ENCODE measurements at places on chromosomes 2 and 18.

DNA sequence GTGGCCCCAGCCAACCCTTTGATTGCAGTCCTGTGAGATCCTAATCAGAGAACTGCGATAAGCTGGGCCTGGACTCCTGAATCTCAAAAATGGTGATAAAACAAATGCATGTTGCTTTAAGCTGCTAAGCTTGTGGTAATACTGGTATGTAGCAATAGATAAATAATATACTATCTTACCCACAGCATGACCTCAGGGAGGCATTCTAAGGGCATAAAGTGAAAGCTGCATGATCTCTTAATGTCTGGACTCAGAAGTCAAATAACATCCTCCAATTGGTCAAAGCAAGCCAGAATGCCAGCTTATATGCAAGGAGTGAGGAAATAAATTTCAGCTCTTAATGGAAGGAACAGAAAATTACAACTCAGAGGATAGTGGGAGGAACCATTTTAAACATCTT lies 246.1 kb downstream of the FSIP2 start:
- DNase-seq, result no peak

- DNase-seq, result no peak
Observed at GRCh38 chr18:35856178-35856577, 116.3 kb upstream of the RMP24 start.

GRCh38 chr2:54666634-54667265 lies 56.7 kb upstream of the EML6 start:
- DNase-seq, result no peak

DNA sequence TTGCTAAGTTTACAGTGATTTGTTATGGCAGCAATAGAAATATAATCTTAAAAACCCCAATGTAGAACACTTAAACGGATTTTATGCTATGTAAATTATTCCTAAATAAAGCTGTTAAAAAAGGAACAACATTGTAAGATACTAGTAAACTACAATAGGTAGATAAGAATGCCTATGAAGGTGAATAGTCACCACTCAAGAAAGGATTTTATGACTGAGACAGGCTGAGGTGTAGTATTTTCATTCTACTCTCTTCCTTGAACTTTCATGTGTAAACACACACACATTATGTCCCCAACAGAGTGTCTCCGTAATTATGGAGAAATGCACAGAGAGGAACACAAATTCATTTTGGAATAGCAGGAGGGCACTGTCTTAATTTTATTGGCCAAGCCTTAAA lies 183.9 kb upstream of the ST6GAL2 start:
- no peak for DNase-seq

GRCh38 chr2:69449906-69450305 lies 12.7 kb upstream of the NFU1 start:
- no peak for DNase-seq

DNA sequence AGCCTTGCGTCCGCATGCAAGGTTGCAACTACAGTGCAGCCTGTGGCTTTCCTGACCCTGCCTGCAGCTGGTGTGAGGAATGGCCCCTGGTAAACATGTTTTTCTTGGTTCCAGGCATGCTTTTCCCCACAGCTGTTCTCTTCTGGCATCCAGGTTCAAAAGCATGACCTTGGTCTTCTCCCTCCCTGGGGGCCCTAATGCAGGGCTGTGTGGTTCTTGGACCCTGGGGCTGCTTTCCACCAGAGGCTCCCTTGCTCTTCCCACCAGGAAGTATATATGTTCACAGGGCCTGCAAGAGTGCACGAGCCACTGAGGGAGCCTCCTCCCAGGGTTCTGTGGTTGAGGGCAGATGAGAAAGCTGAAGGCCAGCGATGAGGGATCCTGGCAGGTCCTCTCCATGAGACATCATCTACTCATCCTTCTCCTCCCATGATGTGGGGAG lies 125.9 kb downstream of the BCL2L11 start:
- DNase-seq, result no peak

DNA sequence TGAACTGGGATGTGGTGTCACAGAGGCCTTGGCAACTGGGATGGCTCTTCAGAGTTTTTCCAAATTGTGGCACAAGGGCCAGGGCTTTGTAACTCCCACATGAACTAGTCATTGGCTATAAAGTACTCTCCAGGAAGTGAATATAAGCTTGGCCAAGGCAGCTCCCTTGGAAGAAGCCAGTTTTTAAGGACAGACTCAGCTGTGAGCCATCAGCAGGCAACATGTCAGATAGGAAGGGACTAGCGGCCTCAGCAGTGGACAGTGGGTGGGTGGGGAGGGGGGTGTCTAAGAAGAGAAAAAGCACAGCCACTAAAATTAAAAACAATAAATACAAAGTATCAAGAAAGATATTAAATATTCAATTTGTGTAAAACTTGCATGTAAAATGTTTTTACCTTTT lies 691.1 kb upstream of the PIK3C3 start:
- DNase-seq, result no peak

DNA sequence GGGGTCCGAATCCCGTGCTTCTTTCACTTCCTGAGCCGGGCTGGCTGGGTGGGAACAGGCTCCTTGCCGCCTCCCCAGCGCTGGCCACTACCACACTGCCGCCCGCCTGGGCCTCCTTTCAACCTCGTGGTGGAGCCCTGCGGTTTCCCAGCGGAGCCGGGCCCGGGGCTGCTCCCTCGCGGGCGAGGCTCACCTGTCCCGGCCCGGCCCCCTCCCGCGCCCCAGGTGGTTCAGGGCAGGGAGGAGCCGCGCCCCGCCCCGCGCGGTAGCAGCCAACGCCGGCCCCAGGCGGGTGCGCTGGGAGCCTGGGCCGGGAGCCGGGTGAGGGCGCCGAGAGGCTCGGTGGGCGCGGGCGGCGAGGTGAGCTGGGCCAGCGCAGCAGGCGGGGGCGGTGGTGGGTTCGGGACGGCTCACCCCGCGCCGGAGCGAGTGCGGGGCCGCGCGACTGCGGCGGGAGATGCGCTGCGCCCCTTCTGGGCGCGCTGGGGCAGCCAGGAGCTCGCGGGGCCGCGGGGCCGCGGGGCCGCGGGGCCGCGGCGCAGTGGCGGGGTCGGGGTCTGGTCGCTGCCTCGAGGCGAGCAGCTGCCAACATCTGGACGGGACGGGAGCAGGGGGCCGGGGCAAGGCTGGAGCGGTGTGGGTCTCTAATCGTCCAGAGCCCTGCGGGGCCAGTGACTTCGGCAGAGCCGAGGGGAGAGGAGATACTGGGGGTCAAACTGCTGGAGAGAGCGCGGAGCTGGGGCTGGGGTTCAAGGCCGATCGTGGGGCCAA lies at the start of gene LYPD6B:
Gene LYPD6B, plus strand, starts transcription at position 258 of the 771 bp plus-strand sequence. CDS start 92,250 bp downstream, outside the sequence.
- DNase-seq, result no peak

GRCh38 chr18:80046961-80047541 lies 12.8 kb downstream of the RBFA start:
- no peak for DNase-seq

- DNase-seq, result no peak
Observed at GRCh38 chr18:13286456-13287125, 68.0 kb downstream of the LDLRAD4 start.

DNA sequence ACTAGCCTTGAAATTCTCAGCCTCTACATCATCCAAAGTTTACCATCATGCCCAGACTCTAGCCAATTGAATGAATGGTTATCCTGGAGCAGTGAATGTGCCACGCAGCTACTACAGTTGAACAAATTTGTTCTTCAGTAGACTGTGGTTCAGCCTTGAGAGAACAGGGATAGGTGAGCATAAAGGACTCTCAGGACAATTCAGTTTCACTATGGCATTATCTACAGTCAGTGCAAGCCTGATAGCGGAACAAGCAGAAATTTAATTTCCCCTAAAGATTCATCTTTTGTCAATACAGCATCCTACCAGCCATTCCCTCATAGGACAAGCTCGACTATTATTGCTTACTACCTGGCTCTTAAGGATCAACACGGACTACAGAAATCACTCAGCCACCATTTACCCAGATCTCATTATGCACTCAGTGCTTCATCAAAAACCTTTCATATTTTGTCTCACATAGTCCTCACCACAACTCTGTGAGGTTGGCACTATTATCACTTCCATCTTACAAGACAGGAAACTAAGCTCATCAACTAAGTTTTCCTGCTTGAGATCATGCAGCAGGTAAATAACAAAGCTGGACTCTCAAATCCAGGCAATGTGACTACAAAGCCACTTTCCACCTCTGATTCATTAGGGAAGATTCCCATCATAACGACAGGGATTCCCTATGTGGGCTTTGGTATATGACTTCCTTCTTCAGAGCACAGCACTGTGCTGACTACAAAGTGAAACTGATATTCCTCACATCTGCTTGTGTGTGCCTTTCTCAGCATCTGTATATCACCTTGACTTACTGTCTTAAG lies 181.5 kb upstream of the ACVR2A start:
- no peak for DNase-seq

DNA sequence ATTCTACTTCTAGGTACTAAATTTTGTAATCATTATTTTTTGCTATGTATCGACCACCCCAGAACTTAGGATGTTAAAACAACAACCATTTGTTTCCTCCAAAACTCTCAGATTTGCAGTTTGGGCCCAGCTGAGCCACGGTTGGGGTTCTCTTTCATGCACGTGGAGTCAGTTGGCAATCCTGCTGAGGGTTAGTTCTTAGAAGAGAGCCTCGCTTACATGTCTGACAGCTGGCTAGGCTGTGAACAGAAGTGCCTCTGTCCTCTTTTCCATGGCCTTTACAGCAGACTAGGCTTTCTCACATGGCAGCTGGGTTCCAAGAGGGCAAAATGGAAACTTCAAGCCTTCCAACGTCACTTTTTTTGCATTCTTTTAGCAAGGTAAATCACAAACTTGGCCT lies 9.3 kb upstream of the RGPD4 start:
- DNase-seq, result no peak

DNA sequence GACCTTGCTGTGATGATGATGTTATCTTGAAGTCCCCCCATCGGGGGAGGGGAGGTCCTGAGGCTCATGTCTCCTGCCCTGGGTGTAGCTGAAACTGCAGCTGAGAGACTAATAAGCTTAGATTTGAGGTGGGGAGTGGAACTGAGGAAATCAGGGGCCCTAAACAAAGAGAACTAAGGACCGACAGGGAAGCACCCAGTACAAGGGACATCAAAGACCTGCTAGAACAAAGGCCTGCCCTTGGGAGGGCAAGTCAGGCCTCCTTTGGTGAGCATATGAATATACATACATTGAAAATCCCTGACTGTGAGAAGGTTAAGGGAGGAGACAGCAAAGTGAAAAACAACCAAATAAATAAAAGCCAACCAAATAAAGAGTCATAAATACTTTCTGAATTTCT lies 1132.5 kb upstream of the CELF4 start:
- DNase-seq, result no peak

DNA sequence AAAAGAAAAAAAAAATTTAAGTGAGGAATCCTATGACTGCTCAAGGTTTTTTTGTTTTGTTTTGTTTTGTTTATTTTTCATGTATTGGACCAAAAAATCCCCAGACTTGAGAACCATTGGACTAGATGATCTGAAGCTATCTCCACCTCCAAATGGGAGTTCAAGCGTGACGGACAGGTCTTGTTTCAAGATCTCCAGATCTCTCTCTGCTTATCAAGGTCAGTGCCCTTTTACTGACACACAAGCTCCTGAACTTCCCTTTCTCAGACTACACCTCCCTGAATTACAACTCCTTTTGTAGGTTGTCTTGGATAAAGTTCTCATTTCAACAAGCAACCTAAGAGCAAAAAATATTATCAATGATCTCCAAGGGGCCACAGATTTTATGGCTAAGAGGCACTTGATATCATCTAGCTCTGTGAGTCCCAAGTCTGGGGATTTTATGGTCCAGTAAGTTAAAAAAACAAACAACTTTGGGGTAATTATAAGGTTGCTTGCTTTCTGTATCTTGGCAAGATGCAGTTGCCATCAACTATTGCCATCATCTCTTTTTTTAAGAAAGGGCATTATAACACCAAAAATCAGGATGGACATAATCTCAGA lies 396.0 kb upstream of the ATP5MC3 start:
- DNase-seq, result no peak

GRCh38 chr2:172200495-172201085 lies 97.9 kb upstream of the DLX2 start:
- DNase-seq, result no peak

DNA sequence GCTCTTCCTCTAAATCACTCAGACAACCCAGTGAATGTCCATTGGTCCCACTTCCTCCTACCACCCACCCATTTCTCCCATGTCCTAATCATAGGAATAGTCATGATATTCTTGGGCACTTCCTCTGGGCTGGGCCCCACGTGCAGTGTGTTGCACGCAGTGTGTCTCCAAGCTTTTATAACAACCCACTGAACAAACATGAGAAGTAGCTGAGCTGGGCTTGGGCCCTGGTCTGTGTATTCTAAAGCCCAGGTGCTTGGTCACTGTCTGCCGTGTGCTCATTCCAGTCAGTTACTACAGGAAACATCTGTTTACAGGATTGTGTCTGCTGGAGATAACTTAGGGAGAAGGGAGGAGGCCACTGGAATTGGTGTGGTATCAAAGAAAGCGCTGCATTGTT lies 64.2 kb upstream of the THOC1 start:
- DNase-seq, result no peak

GRCh38 chr2:136115183-136115761 lies 2.7 kb downstream of the CXCR4 start:
- DNase-seq, result no peak

GRCh38 chr2:120930864-120931263 lies 195.2 kb downstream of the GLI2 start:
- no peak for DNase-seq

DNA sequence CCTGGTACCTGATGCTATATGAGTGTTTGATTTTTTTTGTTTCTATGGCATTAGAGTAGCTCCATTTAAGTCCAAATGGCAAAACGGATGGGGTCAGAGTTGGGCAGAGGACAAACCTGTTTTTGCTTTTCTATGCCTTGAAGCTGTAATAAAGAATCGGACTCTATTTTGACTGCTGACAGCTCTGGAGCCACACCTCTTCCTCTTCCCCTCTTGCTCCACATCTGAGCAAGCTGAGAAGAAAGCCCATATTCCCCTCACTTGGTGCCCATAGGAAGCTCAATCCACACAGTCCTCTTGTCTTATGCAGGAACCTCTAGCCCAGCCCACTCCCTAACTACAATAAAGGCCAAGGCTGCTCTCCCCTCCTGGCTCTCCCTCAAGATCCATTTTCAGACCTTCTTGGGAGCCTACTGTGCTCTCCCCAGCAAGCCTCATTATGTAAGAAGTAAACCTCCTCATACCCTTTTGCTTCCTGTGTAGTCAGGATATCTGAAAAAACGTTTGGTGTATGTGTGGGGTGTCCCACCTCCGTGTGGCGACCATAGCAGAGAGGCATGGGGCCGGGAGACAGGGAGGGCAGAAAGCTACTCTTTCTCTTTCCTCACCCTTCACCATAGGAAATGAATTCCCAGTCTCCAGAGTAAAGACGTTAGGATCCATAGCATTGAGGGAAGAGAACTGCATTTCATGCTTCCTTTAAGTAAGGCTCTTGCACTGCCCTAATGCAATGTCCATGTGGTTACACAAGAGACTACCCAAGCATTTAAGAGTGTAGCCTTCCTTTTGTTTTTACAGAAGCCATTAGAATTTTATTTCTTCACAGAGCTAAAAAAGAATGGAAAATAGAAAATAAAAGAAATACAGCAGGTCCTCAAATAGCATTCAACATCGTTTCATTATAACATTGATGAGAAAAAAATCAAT lies 41.9 kb upstream of the RAPGEF4 start:
- DNase-seq, result no peak

- no peak for DNase-seq
Observed at GRCh38 chr2:132515010-132515409, 98.4 kb downstream of the GPR39 start.
